ENCODE measurements at places on chromosomes 5 and 9.

GRCh38 chr5:151935135-151935695 lies 10.6 kb upstream of the GLRA1 start:
- DNase-seq: no peak

DNA sequence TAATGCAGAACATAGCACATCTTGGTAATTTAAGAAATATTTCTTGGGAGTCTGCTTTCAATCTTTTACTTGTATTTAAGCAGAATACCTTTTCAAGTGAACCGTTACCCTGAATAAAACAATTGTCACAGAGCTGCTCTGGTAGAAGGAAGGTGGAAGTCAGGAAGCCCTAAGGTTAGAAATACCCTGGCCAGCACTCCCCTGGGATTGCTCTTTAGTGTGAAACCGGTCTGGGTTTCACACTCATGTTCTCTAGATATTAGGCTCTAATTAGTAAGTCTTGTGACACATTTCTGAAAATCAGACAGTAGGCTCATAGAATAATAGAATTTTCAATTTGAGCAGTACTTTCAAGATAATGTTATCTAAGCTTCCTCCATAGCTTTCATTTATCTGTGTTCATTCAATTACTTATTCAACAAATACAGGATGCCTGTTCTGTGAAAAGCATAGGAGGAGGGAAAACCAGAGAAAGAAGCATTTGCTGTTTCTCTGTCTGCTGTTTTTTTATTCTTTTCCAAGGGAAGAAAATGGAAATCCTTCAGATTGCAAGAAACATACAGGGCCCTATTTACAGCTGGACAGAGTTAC lies 825.5 kb downstream of the TLR4 start:
- DNase-seq: no peak

DNA sequence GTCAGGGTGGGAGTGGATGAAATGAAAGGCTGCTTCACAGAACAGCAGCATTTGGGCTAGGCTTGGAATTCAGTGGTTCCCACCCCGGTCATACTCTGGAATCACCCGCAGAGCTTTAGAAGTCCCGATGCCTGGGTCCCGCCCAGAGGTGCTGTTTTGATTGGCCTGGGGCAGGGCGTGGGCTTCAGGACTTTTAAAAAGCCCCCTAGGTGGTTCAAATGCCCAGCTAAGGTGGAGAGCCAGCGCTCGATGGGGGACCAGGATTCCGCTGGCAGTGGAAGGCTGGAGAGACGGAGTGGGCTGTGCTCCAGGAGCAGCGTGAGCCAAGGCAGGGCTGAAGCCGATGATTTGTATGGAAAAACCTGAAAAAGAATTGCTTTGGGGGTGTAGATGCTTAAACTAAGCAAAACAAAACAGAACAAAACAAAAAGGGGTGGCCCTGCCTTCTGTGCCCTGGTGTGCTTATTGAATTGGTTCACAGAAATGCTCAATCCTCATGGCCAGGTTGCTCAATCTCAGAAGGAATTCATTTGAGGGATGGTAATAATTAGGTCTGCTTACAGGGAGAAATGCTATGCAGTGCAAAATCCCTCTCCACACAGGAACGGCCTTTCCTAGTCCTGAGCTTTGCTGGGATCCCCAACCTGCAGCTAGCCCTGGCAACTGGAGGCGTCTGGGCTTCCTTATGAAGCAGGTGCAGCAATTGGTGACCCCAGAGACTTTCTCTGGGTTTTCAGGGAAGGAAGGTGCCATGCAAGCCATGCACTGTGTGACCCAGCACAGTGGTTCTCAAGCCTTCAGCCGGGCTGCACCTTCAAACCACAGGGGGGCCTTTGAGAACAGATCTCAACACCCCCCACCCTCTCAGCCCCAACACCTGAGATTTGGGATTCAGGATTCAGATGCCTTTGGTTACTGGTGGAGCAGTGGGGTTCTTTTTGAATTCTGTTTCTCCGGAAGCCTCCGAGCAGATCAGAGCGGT lies 174.0 kb upstream of the ZNF618 start:
- no peak for DNase-seq

DNA sequence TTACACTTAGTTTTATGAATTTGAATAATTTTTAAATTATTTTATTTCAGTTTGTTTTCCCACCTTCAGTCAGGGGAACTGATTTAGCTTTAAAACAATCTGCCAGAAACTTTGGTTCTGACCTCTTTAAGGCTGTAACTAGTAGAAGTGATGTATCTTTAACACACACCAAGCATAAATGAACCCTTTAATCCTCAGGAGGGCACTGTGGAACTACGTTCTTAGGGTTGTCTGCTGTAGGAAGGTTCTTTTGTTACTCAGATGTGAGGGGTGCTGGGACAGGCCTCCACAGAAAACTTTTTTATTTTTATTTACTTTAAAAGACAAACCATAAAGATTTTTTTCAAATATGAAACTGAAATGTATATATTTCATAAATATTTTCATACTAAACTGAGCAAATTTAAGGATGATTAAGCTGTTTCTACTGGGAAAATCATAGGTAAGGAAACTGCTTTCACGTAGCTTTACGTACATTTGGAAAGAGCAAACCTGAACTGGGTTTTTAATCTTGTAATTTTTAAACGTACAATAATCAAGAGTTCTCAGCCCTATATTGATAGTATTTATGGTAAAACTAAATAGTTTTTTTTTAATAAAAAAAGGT lies 5.3 kb downstream of the KLF4 start:
- DNase-seq: no peak

- DNase-seq: no peak
Measured at GRCh38 chr9:76115396-76115795, 224.9 kb downstream of the PCSK5 start.

- DNase-seq: no peak
Measured at GRCh38 chr5:126056851-126057622, 366.2 kb upstream of the GRAMD2B start.

DNA sequence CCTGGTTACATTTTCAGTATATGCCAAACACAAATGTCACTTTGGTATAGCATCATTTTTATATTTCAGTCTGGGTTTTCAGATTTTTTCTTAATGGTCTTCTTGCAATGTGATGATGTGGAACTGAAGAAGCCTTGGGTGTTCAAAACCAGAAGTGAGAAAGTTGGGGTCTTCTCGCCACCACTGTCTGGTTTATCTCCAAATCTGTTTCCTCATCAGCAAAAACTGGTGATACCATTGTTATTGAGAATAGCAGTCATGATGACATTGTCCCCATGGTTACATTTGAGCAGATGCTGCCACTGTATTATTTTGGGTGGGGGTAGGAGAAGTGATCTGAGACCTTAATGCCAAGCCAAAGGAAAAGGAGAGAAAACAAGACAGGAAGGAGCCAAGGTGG lies 85.9 kb upstream of the MAP3K1 start:
- DNase-seq: no peak

DNA sequence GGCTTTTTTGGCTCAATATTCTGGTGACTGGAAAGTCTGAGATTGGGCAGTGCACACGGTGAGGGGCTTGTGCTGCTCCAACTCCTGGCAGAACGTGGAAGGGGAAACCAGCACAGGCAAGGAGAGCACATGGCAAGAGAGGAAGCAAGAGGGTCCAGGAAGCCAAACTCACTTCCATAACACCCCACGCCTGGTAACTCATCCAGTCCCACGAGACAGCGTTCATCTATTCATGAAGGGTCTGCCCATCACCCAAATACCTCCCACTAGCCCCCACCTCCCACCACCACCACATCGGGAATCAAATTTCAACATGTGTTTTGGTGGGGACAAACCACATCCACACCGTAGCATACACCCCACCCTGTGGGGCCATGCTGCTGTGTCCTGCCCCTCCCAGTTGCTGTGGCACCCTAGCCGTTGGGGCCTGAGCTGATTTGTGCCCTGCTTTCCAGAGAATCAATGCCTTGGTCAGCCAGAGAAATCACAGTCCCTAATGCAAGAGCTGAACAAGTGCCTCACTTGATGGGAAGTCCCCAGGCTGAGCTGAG lies 27.3 kb downstream of the PROP1 start:
- no peak for DNase-seq

GRCh38 chr5:133453831-133454230 lies 158.5 kb downstream of the FSTL4 start:
- DNase-seq: no peak

- no peak for DNase-seq
Measured at GRCh38 chr5:98524773-98525172, 248.7 kb upstream of the RGMB start.

DNA sequence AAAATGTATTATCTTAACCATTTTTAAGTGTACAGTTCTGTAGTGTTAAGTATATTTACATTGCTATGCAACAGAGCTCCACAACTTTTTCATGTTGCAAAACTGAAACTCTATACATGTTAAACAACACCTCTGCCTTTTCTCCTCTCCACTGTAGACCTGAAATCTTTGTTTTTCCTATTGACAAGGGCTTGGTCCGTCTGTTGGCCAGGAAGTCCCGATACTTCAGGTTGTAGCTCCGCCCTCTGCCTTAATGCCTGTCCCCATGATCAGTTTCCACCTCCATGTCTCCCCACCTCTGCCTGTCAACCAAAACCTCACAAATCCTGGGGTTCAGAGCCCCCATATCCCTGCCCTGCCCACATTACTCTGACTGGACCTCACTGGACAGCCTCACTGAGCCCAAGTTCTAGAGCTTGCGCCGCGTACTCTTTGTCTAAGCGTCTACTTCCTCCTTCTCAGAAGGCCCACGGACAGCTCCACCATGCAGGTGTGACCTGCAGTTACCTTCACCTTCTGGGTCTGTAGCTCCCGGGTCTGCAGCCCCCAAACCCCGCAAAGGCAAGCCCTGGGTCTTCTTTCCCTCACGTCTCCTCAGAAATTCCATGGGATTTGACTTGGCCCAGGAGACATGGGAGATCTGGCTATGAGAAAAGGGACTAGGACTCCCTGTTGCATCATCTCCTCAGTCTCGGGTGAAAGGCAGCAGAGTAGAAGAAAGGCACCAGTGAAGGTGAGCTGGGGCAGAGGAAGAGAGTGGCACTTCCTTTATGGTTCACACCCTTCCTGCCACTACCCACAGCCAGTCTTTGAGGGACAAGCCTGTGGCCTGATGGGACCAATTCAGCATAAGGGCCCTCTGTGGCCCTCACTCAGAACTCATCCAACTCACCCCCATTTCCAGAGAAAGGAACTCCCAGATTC lies 8.0 kb downstream of the GLIPR2 start:
- DNase-seq: no peak

DNA sequence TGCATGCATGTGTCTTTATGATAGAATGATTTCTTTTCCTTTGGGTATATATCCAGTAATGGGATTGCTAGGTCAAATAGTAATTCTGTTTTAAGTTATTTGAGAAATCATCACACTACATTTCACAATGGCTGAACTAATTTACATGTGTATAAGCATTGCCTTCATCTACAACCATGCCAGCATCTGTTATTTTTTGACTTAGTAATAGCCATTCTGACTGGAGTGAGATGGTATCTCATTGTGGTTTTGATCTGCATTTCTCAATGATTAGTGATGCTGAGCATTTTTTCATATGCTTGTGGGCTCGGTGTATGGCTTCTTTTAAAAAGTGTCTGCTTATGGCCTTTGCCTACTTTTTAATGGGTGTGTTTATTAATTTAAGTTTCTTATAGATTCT lies 102.3 kb upstream of the CCDC112 start:
- DNase-seq: no peak

GRCh38 chr9:29332789-29333188 lies 1759.5 kb upstream of the C9orf72 start:
- DNase-seq: no peak

GRCh38 chr5:38039826-38040225 lies 200.0 kb upstream of the GDNF start:
- no peak for DNase-seq

- DNase-seq: no peak
Measured at GRCh38 chr5:76809141-76809540, 9.7 kb upstream of the F2RL1 start.

DNA sequence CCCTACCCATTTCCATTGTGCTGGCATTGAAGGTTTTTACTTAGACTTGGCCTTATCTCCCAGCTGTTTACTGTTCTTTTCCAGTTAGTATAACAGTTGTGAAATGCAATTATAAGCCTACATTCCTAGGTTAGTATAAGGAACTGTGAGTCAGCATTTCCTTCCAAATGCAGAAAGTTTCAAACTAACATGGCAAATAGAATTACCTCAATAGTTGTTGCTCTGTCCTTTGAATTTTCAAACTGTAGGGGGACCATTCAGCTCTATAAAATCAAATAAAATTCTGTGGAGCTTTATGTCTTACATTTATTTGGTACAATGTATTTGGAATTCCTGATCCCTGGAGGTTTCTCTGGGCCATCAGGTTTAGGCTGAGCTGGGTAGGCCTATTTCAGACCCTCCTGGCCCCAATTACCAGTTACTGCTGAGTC lies 47.2 kb downstream of the ARHGEF28 start:
- no peak for DNase-seq

GRCh38 chr9:82149501-82149946 lies 161.0 kb downstream of the SPATA31D1 start:
- no peak for DNase-seq

DNA sequence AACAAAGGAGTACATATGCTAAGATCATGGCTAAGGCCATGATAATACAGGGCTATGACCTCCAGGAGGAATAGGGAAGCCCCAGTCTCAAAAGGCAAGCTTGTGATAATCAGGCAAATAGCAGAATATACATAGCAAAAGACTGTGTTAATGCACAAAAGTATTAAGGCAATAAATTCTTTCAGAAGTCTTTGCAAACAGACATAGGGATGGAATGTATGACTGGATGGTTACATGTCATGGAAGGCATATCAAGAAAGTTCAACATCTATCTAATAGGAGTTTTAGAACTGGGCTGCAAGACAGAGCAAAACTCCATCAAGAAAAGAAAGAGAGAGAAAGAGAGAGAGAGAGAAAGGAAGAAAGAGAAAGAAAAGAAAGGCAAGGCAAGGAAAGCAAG lies 264.5 kb upstream of the CDH6 start:
- DNase-seq: no peak

DNA sequence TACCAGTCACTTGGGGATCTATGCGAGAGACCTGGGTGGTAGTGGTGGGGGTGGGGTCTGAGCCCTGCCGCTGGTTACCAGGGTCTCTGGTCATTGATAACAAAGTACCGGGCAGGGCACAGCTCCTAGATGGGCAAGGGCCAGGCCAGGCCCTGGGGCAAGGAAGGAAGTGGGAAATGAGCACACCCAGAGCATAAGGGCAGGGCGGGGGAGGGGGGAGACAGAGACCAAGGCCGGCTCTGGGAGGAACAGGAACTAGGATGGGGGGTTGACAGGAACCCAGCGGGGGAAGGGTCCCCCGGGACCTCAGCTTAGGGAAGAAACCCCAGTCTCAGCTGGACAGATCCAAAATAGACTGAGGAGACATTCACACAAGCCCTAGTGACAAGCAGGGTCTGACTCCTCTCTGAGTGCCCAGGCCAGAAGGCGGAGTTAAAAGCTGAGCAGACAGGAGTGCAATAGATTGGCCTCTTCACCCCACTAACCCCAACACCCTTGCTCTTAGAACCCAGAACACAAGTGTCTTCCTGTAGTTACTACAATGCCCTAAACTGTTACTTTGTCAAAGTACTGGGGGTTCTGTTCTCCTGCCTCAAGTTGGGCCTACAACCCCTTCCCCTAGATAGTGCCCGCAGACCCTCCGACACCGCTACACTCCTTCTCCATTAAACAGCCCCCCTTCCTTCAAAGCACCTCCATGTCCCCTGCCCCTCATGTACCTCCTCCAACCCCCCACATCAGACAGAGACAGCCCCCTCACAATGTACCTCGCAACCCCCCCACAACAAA lies 628 bp downstream of the ATOSB start:
- no peak for DNase-seq

- no peak for DNase-seq
Measured at GRCh38 chr5:74198156-74198555, 442.4 kb downstream of the ENC1 start.

- no peak for DNase-seq
Measured at GRCh38 chr9:18472841-18473251, 1.1 kb upstream of the ADAMTSL1 start.

GRCh38 chr5:179887095-179887494 lies 20.6 kb downstream of the TBC1D9B start:
- no peak for DNase-seq

GRCh38 chr5:134255418-134256150 lies 29.7 kb upstream of the PPP2CA start:
- no peak for DNase-seq

Measured in activated T-helper 1 cell treated with anti-CD3 and anti-CD28 coated beads, Interleukin-2, amount 50 U/mL, for 16 hours (primary cell).